NCI-H1048 (cell line): ENCODE measurements at places on chromosomes 5 and 9.

DNA sequence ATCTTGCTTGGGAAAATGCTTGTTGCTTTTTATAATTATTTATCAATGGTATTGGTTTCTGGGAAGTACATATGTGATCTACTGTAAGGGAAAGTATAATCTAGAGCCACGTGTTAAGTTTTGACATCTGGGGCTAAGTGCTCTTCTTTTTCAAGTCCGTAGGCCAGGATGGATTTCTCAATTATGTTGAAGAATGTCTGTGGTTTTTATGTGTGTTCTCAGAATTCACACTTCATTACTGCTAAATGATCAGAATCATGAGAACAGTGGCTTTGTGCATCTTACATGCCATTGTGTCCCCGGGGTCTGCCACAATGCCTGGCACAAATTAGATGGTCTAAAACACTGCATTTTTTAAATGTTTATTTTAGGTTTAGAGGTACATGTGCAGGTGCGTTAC is 14.5 kb upstream of the AUH start:
- no peak for DNase-seq

GRCh38 chr9:10910779-10911178 is 298.0 kb upstream of the PTPRD start:
- DNase-seq = no peak

GRCh38 chr5:131637694-131638093 is 2.7 kb upstream of the RAPGEF6 start:
- no peak for DNase-seq

GRCh38 chr5:136037001-136037705 is 8.4 kb downstream of the TGFBI start:
- DNase-seq = no peak

- DNase-seq = peak; percentile 31
Measured at GRCh38 chr9:121278477-121279261, 10.7 kb downstream of the GSN start.

DNA sequence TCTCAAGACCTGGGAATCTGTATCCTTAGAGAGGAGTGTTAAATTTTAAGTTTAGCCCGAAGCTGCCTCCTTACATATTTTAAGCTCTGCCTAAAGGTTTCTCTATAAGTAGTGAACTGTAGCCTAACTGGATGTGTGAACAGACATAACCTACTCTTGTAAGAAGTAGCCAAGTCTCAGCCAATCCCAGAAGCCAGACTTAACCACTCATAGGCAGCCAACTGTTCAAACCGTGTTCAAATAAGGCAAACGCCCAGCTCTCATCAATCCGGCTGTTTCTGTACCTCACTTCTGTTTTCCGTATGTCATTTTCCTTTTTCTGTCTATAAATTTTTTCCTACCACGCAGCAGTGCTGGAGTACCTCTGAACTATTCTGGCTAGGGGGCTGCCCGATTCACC is 58.7 kb upstream of the HRH2 start:
- no peak for DNase-seq

DNA sequence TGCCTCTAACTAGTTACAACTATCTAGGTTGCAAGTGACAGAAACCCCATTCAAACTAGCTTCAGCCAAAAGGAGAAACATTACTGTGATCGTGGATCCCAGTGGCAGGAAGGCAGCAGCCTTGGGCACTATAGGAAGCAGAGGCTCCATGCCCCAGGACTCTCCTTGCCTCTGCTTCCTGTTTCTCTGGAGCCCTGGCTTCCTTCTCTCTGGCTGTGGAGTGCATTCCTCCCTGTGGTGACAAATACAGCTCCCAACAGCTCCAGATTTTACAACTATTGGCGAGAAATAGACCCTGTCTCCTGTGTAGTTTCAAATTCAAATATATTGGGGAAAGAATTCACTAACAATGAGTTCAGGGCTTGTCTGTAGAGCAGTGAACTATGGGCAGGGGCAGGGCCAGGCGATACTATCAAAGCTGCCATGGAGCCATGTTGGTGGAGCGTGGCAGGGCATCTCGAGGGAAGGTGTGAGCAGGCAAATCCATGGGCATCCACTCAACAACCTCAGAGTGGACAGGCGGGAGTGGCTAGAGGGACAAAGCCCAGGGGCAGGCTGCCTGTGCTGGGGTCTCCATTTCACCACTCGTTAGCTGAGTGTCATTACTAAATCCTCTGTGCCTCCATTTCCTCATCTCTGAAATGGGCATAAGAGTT is 189.5 kb downstream of the ERCC6L2 start:
- DNase-seq = no peak

DNA sequence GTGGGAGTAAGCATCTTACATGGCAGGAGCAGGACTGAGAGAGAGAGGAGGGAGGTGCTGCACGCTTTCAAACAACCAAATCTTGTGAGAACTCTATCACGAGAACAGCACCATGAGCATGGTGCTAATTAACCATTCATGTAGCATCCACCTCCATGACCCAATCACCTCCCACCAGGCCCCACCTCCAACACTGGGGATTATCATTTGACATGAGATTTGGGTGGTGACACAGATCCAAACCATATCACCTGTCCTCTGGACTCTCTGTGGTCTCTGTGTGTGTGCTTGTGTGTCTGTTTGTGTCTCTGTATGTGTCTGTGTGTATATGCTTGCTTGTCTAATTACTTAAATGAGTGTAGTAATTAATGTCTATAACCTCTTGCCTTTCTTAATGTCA is 31.1 kb downstream of the SEC61B start:
- DNase-seq = no peak

GRCh38 chr9:101791938-101792337 is 53.5 kb upstream of the GRIN3A start:
- peak; percentile 25 for DNase-seq

DNA sequence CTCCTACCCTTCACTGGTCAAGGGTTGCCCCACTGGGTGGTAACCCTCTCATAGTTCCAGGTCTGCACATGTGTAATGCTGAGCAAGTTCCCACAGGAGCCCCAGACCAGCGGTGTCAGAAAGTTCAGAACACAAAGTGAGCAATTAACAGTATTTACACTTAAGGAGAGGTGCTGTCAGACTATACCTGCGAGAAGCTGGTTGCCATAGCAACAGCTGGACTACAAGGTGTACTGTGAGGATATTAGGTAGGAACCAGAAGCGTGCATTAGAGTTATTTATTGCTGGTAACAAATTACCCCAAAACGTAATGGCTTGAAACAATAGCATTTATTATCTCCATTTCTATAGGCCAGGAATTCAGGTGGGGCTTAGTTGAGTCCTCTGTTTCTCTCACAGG is 317.0 kb upstream of the RPS23 start:
- no peak for DNase-seq

- no peak for DNase-seq
Measured at GRCh38 chr5:39502704-39503103, 77.9 kb upstream of the DAB2 start.

DNA sequence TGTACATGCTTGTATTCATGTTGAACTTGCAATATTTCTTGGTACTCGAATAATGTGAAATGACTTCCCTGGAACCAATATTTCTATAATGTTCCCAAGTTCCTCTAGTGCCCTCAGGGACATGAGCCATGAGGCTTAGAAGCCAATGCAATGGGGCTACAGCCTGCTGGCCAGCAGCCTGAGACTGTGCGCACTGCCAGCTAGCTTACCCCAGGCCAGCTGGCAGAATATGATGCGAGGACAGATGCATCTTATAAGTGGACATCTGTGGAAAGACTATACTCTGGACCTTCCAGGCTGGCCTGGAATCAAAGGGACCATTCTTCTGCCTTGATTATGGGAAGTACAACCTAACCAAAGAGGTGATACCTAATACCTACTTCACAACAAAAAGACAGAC is 1862.0 kb upstream of the ACO1 start:
- no peak for DNase-seq

DNA sequence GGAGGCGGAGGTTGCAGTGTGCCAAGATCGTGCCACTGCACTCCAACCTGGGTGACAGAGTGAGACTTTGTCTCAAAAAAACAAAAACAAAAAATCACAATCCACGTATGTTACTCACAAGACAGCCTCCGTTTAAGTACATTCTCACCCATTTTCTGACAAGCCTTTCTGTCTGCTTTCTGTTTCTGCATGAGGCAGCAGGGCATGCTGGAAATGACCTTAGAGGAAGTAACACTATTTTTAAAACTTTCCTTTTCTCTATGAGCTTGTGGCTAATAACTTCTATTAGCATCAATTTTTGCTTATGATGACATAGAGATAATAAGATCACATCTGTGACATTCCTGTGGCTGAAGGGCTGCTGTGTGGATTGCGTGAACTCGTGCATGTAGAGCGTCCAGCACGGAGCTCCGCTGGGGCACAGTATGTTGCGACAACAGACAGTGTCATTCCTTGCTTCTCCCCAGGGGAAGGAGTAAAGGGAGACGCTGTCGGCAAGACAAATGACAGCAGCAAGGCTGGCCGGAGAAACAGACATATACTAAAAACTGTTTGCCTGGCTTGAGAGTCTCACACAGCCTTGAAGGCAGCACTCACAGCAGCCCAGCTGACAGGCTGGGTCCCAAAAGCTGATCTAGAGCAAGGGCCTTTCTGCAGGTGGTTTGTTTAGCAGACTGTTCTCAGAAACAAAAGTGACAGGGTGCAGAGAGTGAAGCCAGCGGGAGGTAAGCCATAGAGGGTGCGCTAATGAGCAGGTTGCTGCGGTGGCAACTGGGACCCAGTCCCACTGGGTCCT is 1.6 kb downstream of the BTNL3 start:
- no peak for DNase-seq

- DNase-seq = peak; percentile 83
Measured at GRCh38 chr9:128218518-128219389, 15.6 kb downstream of the DNM1 start.

- DNase-seq = no peak
Measured at GRCh38 chr5:173598686-173599085, 17.8 kb downstream of the BOD1 start.

DNA sequence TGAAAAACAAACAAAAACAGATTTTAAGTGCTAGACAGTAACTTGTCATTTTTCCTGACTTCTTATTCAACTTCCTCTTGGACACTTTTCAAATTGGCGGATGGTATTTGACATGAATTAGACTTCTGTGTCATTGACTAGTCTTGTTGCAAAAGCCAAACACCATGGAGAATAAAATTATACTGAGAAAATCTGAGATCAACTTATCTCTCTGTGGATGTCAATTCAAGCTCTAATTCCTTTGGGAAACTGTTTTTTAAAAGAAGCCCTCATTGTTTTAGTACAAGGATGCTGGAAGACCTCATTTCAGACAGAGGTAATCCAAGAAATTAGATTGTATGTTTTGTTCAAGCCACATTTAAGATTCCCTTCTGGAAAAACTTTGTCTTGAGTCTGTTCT is 831.0 kb downstream of the SEMA5A start:
- no peak for DNase-seq

DNA sequence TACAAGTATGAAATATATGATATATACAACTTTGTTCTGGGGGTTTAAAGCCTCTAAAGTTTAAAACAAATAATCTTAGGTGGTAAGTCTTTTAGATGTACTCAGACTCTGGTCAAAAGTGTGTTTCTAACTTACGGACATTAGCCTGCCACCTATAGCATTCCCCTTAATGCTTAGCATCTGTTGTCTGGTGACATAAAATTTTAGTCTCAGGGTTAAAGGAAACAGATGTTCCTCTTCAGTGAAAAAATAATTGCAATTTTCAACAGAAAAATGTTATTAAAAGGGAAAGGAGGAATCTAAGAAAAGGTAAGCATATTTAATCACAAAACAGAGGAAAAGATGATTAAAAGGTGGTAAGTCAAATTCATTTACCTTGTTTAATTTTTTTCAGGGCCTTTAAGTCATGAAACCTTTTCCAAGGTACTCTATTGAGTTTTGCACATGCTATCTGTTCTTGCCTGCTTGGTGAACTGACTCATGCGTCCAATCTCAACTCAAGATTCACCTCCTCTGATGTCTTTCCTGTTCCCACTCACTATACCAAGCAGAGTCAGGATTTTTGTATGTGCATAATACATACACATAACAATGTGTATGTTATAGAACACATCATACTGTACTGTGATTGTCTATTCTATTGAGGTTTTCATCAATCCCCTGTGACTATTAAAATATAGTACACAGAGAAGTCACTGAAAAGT is 7.9 kb downstream of the TMEM167A start:
- DNase-seq = no peak

DNA sequence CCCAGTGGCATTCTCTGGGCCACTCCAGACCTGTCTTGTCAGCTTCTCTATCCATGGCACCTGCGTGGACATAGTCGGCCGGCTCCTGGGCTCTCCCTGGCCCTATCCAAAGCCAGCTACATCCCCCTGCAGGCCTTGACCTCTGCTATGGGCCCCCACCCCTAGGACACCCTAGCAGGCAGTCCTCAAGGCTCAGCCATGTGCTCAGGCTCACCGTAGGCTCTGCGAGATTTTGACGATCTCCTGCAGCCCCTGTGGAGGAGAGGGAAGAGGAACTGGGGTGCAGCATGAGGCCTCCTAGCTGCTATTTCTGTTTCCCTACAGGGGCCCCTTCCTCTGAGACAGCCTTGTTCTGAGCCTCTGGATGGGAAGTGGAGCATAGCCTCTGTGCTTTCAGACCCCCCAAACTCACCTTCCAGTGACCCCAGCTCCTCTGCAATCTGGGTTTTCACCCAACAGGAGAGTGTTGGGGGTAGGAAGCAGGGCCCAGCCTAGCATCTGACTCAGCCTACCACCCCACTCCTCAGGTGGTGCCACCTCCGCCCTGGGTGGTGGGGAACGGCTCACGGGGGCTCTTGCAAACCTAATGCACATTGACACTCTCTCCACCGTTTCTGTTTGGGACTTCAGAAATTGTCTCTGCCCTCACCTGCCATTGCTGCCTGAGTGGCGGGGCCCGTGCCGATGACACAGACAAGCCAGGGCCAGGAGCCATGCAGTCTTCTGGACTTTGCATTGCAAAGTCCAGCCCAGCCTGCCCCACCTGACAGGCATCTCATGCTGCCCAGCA is 36.7 kb downstream of the HRH2 start:
- DNase-seq = no peak

DNA sequence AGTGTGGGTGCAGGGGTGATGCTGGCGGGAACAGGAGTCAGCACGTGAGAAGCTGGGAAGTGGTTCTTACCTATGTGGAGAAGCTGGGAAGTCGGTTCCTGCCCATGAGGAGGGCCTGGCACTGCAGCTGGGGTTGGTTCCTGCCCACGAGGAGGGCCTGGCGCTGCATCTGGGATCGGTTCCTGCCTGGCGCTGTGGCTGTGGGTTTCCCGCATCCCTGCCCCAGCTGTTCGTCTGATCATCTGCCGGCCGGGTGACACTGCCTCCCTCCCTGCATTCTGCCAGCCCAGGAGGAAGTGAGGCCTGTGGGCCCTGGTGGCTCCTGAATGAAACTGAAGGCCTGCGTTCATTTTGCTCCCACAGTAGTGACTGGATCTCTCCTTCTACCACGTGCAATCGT is 5.1 kb downstream of the OBP2A start:
- no peak for DNase-seq

- no peak for DNase-seq
Measured at GRCh38 chr5:36377192-36377591, 75.5 kb upstream of the RANBP3L start.

DNA sequence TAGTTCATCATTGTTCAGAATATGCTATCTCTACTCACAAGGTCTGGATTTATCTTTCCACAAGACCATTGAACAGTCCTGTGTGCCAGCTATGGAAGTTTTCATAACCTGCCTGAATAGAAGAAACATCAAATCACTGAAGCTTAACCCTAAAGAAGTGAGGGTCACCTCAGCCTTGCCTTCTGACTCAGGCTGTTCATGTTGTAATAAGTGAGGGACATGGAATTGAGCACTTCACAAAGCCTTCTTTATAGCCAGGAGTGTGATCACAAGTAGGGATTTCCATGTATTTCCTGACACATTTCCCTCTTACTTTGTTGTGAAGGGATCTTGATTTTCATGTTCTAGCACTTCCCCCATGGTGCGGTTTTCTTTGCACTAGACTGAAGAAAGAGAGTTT is 577.5 kb upstream of the WWC1 start:
- no peak for DNase-seq
